ENCODE measurements at places on chromosomes 11 and 22. TPM values are rescaled to one million over a fixed set of nuclear protein-coding genes. Genes with fewer than 3 reads are reported as not detected.

KRTAP5-9 gene
- not detected for total RNA-seq

DDIAS gene
- total RNA-seq, result 0.41 TPM

DNA sequence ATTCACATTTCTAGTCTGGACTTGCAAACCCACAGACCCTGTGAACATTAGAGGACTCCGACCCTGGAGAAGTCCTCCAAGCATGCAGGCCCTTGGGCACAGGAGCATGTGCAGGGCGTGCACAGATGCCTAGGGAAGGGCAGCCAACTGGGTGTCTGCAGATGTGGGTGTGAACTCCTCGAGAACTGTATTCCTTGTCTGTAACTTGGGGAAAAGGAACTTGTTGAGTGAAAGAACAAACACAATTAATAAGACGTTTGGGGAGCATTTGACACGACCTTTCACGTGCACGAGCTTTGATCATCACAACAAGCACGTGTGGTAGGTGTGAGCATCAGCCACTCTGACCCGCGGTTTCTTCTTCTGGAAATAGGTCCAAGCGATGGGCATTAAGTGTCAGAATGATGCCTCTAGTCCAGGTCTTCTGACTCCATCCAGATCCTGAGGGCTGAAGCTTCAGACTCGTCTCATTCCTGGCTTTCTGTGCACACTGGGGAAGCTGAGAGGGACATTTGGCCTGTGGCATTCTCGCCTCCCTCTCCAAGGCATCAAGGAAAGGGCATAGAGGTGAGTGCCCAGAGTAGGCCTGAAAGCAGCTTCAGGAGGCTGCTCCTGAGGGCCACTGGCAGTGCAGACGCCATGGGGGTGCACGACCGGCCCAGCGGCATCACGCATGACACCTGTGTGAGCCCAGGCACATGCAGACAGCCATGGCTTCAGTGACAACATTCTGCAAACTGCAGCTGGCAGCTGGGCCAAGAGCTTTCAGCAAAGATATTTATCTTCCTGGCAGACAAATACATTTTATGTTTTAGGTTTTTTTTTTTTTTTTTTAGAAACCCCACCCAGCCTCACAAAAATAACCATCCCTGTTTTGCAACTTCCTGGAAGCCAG, 32.5 kb downstream of the ALX4 start:
- no peaks in the 10 kb centered on the region for H3K36me3 ChIP-seq
- H3K27me3 ChIP-seq, result no peaks in the 10 kb centered on the region
- no peaks in the 10 kb centered on the region for H3K4me1 ChIP-seq
- no peak overlapping the region for H3K27ac ChIP-seq
- peak; percentile 50 for DNase-seq

DNA sequence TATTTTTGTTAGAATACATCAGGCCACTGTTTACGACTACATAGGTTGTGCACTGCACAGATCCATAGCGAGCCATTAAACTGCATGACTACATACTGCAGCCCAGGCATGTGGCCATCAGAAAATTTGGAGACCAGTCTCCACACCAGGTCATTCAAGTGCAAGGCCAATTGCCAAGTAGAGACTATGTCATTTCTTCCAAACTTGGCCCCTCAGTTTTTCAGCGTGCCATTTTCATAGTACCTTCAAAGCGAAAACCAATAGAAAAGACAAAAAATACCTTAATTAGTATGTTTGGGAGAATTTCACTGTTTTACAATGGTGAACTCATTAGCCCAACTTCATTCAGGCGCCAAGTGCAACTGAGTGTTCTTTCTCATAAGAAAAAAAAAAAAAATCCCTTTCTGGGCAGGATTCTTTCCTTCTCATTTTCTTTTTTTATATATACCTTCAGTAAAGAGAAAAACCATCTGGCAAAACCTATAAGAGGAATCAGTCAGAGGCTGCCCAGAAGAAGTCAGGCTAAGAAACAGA, 30.4 kb downstream of the PAMR1 start:
- no peak overlapping the region for H3K27ac ChIP-seq
- H3K36me3 ChIP-seq, result no peaks in the 10 kb centered on the region
- no peak for DNase-seq
- no peaks in the 10 kb centered on the region for H3K27me3 ChIP-seq
- no peaks in the 10 kb centered on the region for H3K4me1 ChIP-seq
